ENCODE measurements at places on chromosomes 16 and 17. TPM values are rescaled to one million over a fixed set of nuclear protein-coding genes. Genes with fewer than 3 reads are reported as not detected.

The SLC12A3 gene
- polyA plus RNA-seq = 1.6 TPM

The PITPNM3 gene
- polyA plus RNA-seq = not detected

The TCAP gene
- polyA plus RNA-seq = not detected

The FASN gene
- polyA plus RNA-seq = 2.9 TPM

The AOC3 gene
- not detected for polyA plus RNA-seq

The TRIM72 gene
- not detected for polyA plus RNA-seq

The PPM1E gene
- polyA plus RNA-seq = not detected

The KRTAP2-3 gene
- polyA plus RNA-seq = not detected

The TSPAN10 gene
- 0.36 TPM for polyA plus RNA-seq

The PRAC1 gene
- not detected for polyA plus RNA-seq

The ACSM2B gene
- not detected for polyA plus RNA-seq

The ZDHHC1 gene
- polyA plus RNA-seq = 0.33 TPM

The MMP25 gene
- polyA plus RNA-seq = 0.40 TPM

The HNF1B gene
- not detected for polyA plus RNA-seq
